ENCODE measurements at places on chromosomes 12 and 14.

- peak; percentile 55 for DNase-seq
Observed at GRCh38 chr12:63844391-63845341, at the start of gene SRGAP1. SRGAP1 (plus strand) TSS chr12:63844700; CDS start chr12:63844817, 117 bp downstream.

GRCh38 chr14:96235426-96235825 lies 20.6 kb upstream of the BDKRB1 start:
- DNase-seq, result no peak

DNA sequence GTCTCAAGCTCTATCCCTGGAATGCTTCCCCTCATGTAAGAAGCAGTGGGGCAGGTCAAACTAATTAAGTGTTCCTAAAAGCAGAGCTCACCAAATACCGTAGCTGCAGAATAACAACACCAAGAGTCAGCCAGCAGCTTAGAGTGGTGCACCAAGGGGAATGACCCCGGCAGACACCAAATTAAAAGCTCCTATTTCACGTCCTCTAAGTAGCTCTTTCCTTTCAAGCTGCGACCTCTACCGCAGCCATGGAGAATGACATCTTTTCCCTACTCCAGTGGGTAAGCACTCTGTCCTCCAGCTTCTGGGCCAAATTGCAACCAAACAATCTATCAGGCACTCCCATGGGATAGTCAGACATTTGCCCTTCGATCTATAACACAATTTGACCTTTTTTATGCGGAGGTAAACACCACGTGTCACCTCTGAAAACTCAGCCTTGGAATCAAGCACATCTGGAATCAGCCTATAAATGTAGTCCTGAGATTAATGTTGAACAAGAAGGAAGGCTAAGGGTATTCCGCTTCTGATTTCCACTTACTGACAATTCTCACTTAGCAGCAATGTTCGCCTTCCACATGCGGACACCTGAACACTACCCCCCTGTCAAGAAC lies 67.6 kb upstream of the CDKN3 start:
- DNase-seq, result no peak

- DNase-seq, result no peak
Observed at GRCh38 chr12:20829919-20830318, 19.4 kb downstream of the SLCO1B3 start.

- DNase-seq, result no peak
Observed at GRCh38 chr12:29463198-29463597, 34.3 kb downstream of the OVCH1 start.

- DNase-seq, result no peak
Observed at GRCh38 chr12:53603196-53603595, 23.0 kb downstream of the ATF7 start.

GRCh38 chr12:92596383-92596782 lies 106.4 kb upstream of the PLEKHG7 start:
- DNase-seq, result no peak

GRCh38 chr14:95862243-95862642 lies 14.4 kb upstream of the TUNAR start:
- no peak for DNase-seq

DNA sequence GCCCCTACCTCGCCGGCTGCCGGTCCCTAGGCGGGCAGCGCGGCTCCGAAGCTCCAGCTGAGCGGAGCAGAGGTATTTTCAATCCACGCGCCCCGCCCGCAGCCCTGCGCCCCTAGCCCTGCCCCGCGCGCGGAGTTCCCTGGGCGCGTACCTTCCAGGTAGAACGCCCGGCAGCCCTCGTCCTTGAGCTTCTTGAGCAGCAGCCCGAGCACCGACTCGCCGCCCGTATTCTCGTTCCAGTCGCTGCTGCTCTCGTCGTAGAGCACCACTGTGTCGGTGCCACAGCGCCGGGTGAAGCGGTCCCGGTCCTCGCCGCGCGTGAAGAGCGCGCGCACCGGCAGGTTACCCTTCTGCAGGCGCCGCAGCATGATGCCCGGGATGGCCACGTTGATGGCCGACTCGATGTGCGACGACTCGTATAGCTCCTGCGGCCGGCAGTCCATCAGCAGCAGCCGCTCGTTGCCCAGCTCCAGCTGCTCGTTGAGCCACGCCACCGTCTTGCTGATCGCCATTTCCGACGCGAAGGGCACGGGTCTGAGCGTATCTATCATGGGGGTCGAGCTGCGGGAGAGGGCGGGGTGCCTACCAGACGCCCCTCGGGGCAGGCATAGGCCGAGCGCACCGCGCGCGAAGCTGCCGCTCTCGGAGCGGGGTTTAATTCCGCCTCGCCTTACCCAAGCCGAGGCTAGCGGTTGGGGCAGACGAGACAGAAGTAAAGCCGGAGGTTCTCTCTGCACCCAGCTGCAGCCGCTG lies 636 bp downstream of the DUSP6 start:
- no peak for DNase-seq

DNA sequence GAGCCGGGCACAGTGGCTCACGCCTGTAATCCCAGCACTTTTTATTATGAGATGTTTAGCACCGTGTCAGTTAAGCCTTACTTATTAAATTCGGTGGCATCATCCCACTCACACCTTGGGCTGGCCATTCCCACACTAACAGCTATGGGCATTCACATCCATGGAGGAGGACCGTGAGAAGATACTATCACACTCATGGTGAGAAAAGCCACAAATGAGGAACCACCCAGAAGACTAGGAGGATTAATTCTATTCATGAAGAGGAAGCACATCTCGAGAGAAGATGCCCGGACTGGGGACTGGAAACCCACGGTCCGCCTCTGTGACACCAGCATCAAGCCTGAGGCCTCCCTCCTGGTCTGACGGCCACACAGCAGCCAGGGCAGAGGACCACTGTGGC lies 4.9 kb downstream of the CDC42BPB start:
- DNase-seq, result no peak

DNA sequence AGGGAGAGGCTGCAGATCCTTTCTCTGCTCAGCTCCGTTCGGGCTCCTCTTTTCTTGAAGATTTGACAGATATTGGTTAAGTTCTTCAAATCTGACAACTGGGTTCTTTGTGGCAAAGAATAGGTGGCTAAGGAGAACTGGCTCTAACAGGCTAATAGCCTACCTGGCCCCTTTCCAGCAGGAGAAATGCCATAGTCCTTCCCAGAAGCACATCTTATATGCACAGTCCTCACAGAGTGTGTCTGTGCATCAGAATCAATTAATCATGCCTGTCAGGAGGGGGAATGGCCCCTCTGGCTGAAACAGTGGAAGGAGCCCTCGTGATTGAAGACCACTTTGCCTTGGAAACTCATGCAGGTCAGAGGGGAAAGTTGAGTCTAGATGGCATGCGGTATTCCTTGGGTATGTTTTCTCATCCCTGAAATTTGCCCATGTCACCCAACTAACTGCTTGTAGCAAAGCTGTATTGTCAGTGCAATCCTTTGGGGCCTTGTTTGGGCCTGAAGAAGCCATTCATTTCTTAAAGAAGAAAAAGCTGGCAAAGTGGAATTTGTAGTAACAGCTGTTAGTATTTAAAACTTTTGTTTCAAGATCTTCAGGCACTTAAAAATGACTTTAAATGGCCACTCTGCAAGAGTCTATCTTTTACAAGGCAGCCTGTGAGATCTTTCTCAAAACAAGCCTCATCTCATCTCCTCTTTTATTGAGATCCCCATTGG lies 251.5 kb downstream of the ZFP36L1 start:
- no peak for DNase-seq

- DNase-seq, result no peak
Observed at GRCh38 chr12:65830305-65830704, 6.0 kb downstream of the HMGA2 start.

GRCh38 chr12:74043343-74043742 lies 494.3 kb upstream of the ATXN7L3B start:
- no peak for DNase-seq

GRCh38 chr14:95072310-95072905 lies 84.9 kb downstream of the DICER1 start:
- no peak for DNase-seq

DNA sequence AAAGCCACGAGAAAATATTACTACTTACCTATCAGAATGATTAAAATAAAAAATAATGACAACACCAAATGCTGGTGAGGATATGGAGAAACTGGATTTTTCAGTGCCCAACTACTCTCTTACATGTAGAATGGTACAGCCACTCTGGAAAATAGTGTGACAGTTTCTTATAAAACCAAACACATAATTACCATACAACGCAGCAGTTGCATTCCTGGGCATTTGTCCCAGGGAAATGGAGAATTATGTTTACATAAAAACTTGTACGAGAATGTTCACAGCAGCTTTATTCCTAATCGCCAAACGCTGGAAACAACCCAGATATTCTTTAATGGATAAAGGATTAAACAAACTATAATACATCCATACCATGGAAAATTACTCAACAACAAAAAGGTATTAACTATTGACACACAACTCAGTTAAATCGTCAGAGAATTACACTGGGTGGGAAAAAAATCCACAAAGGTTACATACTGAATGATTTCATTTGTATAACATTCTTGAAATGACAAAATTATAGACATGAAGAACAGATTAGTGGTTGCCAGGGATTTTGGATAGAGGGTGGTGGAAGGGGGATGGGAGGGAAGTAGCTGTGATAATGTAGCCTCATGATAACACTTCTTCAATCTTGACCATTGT lies 35.4 kb downstream of the TAOK3 start:
- DNase-seq, result no peak

DNA sequence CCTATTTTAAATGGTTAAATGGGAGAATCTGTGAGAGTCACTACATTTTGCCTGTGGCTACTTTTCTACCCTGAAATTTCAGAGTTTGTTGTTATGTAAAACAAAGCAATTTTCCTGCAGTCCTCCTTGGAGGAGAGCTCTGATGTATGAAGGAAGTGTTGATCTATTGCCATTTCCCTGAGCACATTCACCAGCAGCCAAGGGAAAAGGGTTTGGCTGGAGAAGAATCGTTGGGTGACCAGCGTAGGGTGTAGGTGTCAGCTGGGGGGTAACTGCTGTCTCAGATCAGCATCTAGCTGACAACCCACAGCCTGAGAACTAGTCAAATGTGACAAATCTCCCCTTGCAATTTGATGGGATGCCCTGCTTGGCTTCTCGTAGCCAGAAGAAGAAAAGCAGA lies 230.5 kb downstream of the PDZRN4 start:
- no peak for DNase-seq

GRCh38 chr12:6033546-6033945 lies 88.5 kb upstream of the ANO2 start:
- no peak for DNase-seq

- no peak for DNase-seq
Observed at GRCh38 chr12:128693115-128693514, 130.6 kb downstream of the SLC15A4 start.

DNA sequence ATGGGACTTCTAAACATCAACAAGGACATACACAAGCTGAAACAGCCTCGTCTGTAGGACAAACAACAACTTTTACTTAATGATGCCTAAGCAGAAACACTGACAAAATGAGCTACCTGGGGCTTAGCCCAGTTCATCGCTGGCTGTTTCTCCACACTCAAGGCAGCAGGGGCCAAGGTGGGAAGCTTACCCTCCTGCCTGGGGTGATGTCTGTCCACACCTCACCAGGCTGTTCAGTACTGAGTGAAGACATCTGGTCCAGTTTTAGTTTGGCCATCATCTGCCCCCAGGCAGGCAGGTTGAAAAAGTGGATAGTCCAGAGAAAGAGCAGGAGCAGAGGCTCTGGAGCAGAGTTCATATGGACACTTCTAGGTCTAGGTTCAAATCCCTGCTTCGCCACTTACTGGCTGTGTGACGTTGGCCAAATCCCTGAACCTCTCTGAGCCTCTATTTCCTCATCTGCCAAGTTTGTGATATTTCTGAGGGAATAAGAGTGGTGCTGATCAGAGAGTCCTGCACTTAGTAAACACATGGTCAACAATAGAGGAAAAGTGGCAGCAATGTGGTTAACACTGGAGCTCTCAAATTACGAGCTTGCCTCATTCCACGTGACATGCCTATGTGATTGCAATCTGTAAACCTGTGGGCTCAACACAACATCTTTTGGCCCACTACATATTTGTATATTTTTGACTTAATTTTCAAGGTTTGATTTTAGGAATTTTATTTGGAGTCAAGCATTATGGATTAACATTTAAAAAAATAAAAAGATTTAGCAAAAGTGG lies 720.1 kb upstream of the TMEM132C start:
- DNase-seq, result no peak

GRCh38 chr12:26298785-26299621 lies 103.6 kb downstream of the SSPN start:
- no peak for DNase-seq

GRCh38 chr12:43762596-43762995 lies 3.8 kb downstream of the IRAK4 start:
- no peak for DNase-seq

DNA sequence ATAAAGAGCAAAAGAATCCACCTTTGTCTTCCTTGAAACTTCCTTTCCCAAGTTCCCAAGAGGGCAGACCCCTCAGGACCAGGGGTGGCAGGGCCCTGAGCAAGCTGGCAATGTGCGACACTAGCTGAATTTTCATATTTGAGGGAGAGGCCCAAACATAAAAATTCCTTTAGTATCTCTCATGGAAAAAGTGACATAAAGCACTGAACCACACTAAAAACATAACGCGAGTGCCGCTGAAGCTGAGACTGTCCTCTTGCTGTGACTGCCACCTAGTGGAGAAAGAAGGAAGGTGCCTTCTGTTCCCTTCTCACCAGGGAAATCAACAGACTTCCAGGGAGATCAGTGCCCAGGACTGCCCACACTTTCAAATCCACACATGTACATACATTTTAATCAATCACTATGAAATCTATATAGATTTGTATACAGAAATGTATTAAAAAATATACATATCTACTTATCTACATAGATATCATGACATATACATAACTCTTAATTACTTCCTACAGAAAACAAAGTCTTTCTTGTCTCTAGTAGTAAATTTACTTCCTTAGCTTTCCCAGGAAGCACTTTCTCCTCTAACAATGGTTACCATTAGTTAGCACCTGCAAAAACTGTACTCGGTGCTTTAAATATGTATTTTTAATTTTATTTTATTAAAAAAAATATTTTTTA lies 53.8 kb downstream of the SSH1 start:
- no peak for DNase-seq

DNA sequence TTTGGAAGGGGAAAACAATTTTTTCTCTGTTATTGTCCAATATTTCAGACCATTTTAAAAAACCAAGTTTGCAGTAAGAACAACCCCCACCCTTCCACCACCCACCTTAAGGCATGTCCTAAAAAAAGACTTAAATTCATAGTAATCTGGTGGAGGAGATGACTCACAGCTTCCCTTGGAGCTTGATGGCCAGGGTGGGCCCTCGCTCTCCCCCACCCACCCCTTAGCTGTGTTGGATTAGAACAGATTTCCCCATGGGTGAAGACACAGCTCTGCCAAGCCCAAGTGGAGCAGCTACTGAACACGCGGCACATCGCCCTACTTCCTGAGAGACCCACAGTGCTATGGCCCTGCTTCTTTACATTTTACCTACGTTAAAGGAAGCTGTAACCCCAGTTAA lies 140.3 kb downstream of the GCH1 start:
- DNase-seq, result no peak

- DNase-seq, result no peak
Observed at GRCh38 chr12:128286970-128287369, 20.0 kb downstream of the TMEM132C start.
